ENCODE measurements at places on chromosomes 1 and 21. TPM values are rescaled to one million over a fixed set of nuclear protein-coding genes. Genes with fewer than 3 reads are reported as not detected.

DNA sequence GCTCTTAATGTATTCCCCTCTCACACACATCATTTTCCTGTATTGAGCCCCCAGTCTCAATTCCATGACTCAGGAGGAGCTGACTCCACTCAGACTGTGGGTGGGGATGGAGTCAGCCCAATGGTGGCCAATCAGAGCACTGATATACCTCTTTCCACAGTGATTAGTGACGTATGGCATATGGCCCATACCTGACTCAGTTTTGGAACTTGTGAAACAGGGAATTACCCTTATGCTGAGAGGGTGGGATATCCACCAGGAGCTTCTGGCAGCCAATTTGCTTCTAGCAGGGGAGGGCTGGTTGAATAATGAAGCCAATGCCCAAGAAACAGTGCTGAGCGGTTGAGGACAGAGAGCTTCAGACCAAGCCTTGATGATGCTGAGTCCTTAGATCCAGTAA lies 86.4 kb upstream of the SPATA6 start:
- no peak for DNase-seq

DISC1 gene
- 5.3 TPM for total RNA-seq

DNA sequence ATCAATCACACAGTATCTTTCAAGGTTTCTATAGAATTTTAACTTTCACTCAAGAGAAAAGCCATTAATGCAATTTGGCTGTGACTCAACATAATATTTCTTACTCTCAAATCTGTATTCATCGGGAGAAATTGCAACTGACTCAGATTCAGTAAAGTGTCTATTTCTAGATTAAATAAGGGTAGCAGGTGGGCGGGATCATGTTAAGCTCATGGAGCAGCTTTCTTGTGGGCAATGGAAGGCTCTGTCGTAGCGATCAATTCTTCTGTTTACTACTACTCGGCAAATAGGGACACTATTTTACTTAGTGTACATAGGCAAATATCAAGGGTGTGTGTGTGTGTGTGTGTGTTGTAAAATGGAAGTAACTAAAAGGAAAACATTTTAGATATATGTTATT lies 423.6 kb upstream of the NEGR1 start:
- no peak for DNase-seq

PCP4 gene
- 1.2 TPM for total RNA-seq

GRCh38 chr1:239884796-239885195 lies 206.9 kb upstream of the FMN2 start:
- no peak for DNase-seq

GRCh38 chr21:35358008-35358407 lies 308.9 kb upstream of the RUNX1 start:
- DNase-seq: no peak

SMIM34 gene
- total RNA-seq: not detected

DYNLT4 gene
- not detected for total RNA-seq

- DNase-seq: no peak
These were observed 30.9 kb downstream of the TYW3 start for GRCh38 chr1:74763807-74764206.

DNA sequence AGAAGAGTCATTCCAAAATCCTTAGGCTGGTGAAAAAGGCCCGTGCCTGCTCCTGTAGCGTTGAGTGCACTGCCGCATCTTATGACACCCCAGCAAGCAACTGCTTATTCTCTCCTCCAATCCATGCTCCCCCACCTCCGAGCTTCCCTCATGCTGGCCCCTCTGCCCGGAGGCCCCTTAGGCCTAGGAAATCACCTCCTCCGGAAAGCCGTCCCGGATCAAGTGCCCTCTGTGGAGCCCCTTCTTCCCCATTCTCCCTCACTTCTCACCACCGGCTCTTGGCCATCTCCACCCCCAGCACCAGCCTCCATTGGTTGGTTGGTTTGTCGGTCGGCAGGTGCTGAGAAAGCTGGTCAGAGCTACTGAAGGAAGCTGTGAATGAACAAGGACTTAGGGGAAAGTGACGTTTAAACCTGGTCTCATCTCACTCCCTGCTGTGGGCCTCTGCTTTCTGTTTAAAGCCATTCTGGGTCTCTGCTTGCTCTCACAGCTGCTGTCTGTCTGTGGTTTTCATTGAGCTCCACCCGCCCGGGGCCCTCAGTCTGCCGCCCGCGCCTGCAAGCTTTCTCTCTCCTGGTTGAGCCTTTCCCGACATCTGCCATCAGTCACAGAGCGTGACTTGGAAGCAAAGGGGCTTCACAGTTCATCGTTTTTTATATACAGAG lies 122.2 kb downstream of the KCNN3 start:
- DNase-seq: no peak

SLAMF7 gene
- total RNA-seq: not detected

TAGLN2 gene
- total RNA-seq: 235 TPM

IQGAP3 gene
- total RNA-seq: not detected

- no peak for DNase-seq
These were observed 357.2 kb downstream of the USP25 start for GRCh38 chr21:16086936-16087335.

TRABD2B gene
- total RNA-seq: 8.1 TPM

DNA sequence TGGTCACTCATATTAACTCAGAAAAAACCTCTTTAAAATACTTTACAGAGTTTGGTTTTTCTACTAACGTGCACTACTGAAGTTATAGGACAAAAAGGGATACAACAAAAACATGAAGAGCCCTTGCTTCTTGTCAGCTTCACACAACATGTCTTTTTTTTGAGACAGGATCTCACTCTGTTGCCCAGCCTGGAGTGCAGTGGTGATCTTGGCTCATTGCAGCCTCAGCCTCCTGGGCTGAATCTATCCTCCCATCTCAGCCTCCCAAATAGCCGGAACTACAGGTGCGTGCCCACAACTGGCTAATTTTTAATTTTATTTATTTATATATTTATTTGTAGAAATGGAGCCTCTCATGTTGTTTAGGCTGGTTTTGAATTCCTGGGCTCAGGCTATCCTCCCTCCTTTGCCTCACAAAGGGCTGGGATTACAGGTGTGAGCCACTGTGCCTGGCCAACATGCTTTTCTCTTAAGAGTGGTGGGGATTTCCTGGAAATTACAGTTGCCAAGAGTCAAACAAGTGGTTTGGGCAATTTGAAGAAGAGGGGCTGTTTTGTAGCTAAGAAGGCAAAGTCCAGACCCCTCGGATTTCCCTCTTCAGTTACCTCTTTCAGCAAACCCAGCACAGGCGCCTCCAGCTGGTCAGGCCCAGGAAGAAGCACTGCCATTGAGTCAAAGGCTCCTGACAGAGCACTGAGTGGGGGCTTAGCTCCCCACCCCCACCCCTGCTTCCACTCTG lies 6.4 kb upstream of the SMPDL3B start:
- no peak for DNase-seq

GRCh38 chr1:245776694-245777332 lies 622.0 kb downstream of the KIF26B start:
- DNase-seq: no peak

GRCh38 chr21:42395905-42396651 lies at the start of gene TMPRSS3:
Gene TMPRSS3 (minus strand): TSS chr21:42396052. CDS start chr21:42395417, 635 bp downstream.
- DNase-seq: no peak

GRCh38 chr1:162732566-162733335 lies 57.8 kb upstream of the HSD17B7 start:
- DNase-seq: no peak

DNA sequence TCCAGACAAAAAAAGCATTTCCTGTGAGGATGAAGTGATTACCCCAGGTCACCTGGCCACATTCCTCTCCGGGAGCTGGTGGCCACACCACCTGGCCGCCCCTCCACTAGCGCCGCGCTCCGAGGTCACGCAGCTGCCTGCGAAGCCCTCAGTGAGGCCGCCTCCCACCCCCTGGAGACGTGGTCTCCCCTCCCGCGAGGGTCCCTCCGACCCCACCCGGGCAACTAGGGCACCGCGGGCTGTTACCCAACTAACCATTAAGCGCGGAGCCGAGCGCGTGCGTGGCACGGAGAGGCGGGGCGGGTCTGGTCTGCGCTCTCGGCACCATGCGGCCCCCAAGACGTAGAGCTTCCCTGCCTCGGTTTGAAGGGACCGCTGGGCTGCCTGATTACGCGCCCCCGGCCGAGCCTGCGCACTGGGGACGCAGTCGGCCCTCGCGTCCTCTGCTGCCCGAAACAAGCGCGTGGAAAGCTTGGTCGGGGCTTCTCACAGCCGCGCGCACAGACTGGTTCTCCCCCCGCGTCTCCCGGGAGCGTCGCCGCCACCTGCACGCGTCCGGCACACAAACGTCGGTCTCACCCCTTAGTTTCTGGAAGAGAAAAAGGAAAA lies 106.5 kb downstream of the SLC16A1 start:
- DNase-seq: no peak

DNA sequence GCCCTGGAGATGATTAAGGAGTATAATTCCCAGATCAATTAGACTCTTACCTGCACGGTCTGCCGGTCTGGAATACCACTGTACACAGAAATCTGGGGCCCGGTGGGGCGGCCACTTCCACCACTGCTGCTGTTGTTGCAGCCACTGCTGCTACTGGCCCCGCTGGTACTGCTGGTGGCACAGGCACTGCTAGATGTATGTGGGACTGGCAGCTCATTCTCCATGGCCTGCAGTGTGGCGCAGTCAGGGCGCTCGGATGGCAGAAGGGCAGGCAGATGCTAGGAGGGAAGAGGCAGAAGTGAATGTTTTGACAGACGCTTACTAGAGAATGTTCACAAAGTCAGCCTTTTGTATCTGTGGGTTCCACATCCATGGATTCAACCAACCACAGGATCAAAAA lies 54.4 kb upstream of the A3GALT2 start:
- DNase-seq: no peak

DNA sequence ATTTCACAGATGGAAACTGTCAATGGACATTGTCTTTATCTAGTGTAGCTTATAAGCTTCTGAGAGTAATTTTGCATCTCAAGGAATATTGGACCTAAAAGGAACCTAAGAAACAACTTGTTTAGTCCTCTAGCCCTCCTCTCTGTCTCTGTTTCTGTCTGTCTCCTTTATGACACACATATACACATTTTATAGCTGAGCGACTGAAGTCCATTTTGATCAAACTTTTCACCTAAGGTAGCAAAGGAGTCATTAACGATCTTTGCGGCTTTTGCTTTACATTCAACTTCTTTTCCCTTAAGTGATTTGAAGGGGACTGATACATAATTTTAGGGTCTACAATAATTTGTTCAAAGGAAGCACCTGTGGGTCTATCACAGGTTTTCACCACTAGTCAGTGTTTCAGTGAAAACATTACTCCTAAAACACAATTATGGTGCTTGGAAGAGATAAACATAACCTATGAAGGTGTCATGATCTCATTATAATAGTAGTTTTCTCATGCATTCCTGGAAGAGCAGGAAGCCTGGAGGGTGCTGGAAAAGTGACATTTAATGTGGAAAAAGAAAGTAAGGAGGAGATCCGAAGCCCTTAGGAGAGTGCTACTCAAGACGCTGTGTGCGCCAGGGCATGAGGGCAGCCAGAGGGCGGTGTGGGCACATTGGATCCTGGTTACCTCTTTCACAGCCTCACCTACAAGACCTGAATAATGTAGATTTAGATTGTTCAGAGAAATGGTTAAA lies 248.6 kb downstream of the DNM3 start:
- no peak for DNase-seq

DNA sequence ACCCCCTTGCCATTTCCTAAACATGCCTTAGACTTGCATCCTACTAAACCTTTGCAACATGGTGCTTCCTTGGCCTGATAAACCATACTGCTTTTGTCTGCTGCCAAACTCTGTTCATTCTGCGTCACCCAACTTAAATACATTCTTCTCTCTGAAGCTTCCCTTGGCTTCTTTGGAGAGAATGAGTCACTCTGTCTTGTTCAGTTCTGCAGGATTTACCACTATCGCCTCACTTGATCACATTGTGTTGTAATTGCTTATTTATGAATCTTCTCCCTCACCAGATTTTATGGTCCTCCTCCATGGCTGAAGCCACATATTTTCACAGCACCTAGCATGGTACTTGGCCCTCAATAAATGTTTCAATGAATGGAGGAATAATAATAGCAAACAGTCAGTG lies 21.7 kb upstream of the TUT4 start:
- no peak for DNase-seq

DNA sequence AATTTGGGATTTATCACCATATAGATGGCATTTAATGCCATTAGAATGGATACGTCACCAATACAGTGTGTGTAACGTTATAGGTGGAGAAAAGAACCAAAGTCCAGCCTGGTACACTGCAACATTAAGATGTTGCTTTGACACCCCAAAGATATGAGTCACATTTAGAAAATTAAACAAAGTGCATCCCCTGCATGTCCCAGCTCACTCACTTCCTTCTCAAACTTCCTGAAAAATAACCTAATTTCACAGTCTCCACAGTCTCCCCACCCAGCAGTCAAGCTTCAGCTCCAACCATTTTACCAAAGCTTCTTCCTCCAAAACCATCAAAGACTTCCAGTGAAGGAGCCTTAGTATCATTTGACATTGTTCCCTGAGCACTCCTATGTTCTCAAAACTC lies 111.9 kb downstream of the OMA1 start:
- DNase-seq: no peak

- no peak for DNase-seq
These were observed 202.5 kb upstream of the DUSP10 start for GRCh38 chr1:221944247-221944870.

GRCh38 chr1:203031467-203031866 lies 5.2 kb downstream of the PPFIA4 start:
- peak; percentile 11 for DNase-seq

KCNK2 gene
- total RNA-seq: 0.12 TPM

DNA sequence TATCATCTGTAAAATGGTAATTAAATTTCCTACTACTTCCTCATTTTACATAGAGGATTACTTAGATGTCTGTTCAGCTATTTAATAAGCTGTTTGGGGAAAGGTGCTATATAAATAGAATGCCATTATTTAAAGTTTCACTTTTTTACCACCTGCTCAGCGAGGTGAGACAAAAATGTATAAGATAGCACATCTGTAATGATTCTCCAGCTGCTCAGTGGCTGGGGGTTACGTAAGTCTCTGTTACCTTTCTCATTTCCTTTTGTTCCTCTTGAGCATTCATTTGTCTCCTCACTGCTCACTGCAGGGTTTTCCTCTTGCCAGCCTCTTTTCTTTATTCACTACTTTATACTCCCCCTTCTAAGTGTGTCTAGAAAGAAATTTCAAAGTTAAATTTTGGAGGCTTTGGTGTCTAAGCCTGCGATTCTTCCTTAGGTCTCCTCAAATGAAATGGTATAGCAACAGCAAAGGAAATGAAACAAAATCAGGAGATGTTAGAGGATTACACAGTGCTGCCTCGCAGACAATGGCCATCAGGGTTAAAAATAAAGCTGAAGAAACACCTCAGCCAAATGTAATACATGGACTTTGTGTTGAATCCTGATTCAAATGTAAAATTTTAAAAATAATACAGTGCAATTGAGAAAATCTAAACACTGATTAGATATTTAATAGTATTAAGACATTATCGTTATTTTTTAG lies 6.8 kb downstream of the RGS8 start:
- DNase-seq: no peak

LCE2C gene
- total RNA-seq: not detected

GRCh38 chr21:29316029-29316742 lies 17.5 kb downstream of the BACH1 start:
- no peak for DNase-seq

DNA sequence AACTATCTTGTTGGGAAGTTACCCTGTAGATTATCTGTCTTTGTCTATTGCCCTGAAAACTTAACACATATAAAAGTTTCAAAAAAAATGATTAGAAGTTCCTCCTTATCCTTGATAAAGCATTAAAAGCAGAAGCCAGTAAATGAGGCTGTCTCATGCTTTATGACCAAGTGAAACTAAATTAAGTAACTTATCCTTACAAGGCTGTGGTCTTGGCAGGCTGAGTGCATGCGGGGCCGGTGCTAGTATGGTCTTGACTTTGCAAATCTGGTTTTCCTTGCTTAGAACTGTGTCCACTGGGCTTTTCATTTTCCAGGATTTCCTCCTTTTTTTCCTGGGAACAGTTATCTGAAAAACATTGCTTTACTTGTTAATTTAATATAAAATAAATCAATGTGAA lies 43.1 kb downstream of the PCNX2 start:
- no peak for DNase-seq
